ENCODE measurements at places on chromosomes 1 and 21.

- no peak for DNase-seq
These were observed 53.8 kb downstream of the NGF start for GRCh38 chr1:115284209-115284608.

DNA sequence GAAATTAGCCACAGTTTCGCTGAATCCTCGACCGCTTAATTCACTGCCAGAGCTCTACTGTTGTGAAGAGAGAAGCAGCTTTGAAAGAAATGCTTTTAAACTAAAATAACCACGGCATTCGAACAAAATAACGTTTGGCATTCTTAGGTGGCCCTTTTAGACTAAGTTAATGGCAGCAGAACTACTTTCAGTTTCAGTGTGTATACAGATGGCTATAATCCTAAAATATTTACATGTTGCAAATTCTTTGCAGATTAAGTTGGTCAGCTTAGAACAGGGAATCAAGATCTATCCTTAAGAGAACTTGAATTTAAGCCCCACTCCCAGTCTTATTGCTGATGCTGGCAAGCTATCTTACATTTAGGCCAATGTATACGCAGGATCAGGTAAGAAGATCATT lies 62.7 kb downstream of the ADSS2 start:
- no peak for DNase-seq

DNA sequence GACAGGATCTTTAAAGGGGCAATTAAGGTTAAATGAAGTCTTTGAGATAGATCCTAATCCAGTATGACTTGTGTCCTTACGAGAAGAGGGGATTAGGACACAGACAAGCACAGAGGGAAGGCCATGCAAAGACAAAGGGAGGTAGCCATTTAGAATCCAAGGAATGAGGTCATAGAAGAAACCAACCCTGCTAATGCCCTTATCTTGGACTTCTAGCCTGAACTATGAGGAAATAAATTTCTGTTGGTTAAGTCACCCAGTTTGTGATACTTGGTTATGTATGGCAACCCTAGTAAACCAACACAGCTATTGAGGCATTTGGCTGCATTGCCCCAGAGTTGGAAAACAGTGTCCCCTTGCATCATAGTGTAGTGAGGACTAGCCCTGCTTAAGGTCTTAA lies 121.3 kb downstream of the MAST2 start:
- DNase-seq: no peak

DNA sequence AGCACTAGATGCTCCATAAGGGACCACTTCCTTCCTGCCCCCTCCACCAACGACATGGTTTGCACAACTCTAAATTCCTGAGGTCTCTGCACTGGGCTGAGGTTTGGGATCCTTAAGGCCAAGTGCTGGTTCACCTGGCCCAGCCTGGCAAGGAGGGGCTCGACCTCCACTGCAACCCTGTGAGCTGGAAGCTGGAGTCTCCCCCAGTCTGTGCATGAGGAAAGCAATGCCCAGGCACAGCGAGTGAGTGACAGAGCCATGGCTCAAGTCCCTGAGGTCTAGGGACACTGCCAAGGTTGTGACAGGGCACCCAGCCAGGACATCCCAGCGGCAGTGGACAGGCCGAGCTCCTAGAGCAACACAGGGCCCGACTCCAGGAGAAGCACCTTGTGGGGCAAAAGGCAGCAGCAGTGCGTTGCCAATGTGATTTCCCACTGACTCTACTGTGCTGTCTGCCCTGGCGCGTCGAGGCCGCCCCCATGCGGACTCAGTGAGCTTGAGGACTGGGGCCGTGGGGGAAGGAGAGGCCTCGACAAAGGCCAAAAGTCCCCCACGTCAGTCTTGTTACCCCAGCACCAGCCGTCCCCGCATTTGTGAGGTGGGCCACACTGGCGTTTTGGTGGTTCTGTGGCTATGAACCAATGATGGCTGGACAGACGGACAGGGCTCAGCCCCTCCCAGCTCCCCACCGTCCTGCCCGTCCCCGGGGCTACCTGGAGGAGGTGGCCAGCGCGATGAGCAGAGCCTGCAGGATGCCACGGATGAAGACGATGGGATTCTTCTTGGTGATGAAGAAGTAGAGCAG lies 30.0 kb downstream of the PODN start:
- no peak for DNase-seq

- DNase-seq: no peak
These were observed at the start of gene ITPKB for GRCh38 chr1:226738995-226739695. Gene ITPKB, minus strand, starts transcription at chr1:226739282. Its CDS starts 1,824 bp downstream, at chr1:226737458.

DNA sequence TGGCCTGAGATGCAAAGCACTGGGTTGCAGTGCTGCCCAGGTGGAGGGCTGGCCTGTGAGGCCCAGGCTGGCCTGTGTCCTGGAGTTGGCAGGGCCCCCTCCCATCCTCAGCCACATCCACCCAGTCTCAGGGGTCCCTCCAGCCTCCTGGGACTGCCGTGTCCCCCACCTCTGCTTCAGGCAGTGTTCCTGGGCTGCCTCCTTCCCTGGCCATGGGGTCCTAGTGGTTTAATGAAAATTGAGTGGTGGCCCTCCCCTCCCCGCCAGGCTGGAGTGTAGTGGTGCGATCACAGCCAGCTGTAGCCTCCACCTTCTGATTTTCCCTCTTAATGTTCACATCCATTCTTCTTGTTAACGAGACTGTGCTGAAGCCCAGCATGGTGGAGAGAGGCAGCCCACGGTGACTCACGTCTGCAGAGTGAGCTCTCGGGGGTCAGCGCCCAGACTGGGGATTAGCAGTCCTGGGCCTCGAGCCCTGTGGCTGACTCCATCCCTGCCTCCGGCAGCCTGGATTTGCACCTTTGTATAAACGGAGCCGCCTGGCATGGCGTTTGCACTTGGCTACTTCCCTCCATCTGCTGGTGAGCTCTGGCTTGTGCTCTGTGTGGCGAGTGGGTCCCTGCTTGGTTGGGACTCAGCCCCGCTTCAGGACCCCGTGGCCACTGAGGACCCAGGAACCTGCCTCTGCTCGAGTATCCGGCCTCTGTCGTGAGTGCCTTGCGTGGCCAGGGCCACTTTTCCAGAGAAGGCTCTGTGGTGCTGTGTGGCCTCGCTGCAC lies 6.9 kb downstream of the MIB2 start:
- DNase-seq: no peak

- no peak for DNase-seq
These were observed 51.4 kb downstream of the DISC1 start for GRCh38 chr1:231678011-231678432.

GRCh38 chr1:54464031-54464476 lies 57.9 kb upstream of the SSBP3 start:
- no peak for DNase-seq

- DNase-seq: no peak
These were observed 60.0 kb upstream of the ATP5PO start for GRCh38 chr21:33975548-33976081.

DNA sequence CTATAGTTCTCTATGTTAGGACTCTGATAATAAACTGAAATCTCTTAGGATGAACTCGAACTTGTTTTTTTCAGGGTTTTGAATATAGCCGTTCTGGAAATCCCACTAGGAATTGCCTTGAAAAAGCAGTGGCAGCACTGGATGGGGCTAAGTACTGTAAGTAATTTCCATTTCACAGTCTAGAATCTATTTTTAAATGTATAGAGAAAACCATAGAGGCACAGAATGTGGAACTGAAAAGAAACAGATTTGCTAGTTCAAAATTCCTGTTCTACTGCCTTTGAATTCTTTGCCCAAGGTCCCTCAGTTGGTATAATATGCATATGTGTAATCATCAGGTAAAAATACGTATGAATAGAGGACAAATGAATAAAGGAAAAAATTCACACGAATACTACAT lies 4.8 kb downstream of the CTH start:
- no peak for DNase-seq

DNA sequence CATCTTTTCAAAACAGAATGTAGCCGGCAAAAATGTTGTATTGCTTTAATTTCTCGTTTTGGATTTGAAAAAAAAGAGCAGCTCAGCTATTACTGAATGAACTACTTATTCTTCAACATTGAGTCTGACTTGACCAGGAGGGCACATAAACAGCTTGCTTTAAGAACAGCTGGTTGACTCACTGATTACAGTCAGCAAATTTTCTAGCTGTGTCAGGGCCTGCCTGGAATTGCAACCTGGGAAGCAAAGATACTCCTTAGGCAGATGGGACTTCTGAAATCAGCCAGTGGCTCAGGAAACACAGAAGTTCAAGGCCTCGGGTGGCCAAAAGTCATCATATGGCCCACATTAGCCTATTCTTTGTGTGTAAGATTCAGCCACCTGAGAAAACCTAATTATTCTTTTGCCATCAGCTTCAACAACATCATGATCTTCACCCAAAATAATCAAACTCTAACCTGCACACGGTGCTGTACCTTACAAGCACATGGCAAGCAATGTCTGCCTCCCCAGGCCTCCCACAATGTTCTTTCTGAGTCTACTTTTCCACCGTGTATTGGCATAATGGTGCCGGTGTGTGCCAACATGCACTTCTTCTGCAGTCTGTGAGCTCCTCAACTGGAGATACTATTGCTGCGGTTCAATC lies 307.2 kb downstream of the HHIPL2 start:
- no peak for DNase-seq

- DNase-seq: no peak
These were observed 17.1 kb upstream of the TMEM9 start for GRCh38 chr1:201171063-201172036.

DNA sequence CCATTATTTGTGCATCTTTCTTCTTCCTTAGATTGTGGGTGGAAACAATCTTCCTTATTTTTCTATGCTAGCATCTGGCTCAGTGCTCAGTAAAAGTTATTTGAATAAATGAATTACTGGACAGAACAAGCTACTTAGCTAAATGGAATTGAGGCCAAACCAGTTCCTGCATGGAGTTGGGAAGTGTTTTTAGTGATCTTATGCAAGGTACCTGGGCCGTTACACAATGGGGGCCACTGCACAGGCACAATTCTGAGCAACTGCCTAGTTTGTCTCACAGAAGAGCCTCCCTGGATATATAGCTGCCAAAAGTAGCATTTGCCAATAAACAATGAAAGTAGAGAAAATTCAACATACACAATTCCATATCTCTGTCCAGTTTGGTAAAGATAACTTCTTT lies 27.0 kb upstream of the SERBP1 start:
- DNase-seq: no peak

DNA sequence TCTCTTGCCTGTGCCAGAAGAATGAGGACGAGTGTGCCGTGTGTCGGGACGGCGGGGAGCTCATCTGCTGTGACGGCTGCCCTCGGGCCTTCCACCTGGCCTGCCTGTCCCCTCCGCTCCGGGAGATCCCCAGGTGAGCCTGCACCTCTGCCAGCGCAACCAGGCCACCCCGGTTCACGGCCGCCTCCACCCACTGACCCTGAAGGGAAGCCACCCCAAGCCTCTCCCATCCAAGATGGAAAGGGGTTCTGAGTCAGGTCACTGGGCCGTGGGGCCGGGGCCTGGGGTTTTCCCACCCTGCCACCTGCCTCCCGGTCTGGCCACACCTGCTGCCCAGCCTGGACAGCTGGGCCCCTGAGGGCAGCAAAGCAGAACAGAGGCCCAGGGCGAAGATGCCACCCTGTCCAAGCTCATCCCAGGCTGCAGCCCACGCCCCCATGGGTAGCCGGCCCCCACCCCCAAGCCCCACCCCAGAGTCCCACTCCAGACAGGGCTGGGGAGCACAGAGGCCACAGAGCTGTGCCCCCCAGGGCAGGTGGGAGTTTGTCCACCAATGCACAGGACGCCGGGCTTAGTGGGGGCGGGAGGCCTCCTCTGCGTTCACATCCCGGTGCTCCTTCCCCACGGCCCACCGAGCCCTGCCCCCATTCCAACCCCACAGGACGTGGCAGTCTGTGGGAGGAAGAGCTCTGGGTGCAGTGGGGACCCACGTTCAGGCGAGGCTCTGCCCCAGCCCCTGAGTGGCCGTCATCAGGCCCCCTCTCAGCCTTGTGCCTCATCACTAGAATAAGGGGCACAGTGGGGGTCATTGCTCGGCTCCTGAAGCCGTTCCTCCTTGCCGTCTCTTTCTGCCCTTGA lies 5.6 kb downstream of the AIRE start:
- no peak for DNase-seq

DNA sequence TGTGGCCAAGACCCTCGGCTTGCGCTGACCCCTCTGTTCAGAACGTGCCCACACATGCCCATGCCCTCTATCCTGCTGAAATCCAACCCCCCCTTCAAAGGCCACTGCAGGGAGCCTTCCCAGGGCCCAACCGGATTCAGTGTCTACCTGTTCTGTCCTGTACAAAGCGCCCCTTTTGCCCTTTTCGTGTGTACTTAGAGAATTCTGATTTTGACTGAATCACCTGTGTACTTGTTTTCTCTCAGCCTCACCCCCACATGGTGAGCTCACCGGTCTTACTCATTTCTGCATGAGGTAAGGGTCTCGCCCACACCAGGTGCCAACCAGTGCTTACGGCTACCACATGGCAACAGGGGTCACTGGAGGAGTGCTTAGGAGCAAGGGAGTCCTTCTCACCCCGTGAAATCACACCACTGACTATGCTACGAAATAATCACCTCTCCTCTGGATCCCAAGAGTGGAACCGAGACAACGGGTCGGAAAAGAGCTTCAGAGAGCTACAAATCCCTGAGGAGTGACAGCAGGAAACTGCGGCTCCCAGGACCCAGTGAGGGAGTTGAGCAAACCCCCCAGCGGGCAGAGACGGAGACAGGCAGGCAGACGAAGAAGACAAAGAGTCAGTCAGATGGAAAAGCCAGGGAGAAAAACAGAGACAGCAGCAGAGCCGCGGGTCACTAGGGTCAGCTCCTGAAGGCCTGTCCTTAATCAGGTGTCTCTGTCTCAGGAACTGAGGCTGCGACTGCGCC lies 2.1 kb upstream of the S100A2 start:
- DNase-seq: no peak

DNA sequence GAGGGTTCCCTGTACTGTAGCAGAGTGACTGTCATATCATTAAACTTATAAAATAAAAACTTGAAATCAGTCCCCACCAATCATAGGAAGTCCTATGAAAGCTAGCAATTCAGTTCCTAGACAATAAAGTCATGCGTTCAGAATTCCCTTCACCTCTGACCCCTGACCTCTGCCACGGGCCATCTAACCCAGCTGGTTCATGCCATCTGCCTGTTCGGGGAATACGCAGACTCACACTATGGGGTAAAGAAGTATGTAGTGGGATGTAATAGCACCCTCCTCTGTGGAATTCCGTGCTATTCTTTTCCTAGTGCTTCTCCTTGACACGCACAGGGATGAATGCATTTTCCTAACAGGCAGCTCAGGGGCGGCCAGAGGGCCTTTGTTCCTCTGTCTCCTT lies 2.1 kb downstream of the GSTM4 start:
- no peak for DNase-seq

GRCh38 chr1:113861641-113862040 lies 9.9 kb downstream of the PTPN22 start:
- DNase-seq: no peak

- no peak for DNase-seq
These were observed 19.5 kb downstream of the CACNA1S start for GRCh38 chr1:201092738-201093137.

- no peak for DNase-seq
These were observed 6.5 kb downstream of the TMEM54 start for GRCh38 chr1:32894681-32895080.

GRCh38 chr21:43994085-43994484 lies 18.0 kb upstream of the TRAPPC10 start:
- DNase-seq: no peak

DNA sequence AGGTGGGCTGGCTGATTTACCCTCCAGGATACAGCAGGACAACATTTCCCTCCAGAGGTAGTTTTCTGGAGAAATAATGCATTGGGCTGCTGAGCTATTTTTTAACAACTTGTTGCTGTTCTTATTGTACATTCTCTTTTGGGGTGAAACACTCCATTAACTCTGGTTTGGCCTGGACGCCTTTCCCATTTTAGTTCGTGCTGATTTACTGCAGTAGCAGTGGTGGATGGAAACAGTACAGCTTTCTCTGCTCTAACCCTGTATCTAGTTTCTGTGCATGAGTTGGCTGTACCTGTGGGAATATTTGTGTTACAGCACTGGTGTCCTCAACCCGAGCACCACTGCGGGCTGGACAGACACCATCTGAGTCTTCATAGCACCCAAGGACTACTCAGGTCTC lies 325.3 kb downstream of the ASTN1 start:
- DNase-seq: no peak

All from brain pericyte (primary cell).